ENCODE measurements at places on chromosomes 6 and 20. TPM values are rescaled to one million over a fixed set of nuclear protein-coding genes. Genes with fewer than 3 reads are reported as not detected.
A peak's percentile ranks its signal among the peaks of the same experiment; 100 is the strongest.

GRCh38 chr20:62982124-62983075 lies 24.4 kb downstream of the BHLHE23 start:
- no peak for DNase-seq

- DNase-seq, result no peak
These were observed 332.1 kb downstream of the UTRN start for GRCh38 chr6:144617191-144617590.

- DNase-seq, result no peak
These were observed 23.2 kb downstream of the KIAA1755 start for GRCh38 chr20:38237381-38237780.

Gene HSPA12B
- not detected for total RNA-seq

Gene FNDC11
- 2.2 TPM for total RNA-seq

GRCh38 chr6:157274471-157275226 lies 48.7 kb downstream of the TMEM242 start:
- DNase-seq, result peak; percentile 74

Gene CAPN11
- not detected for total RNA-seq

DNA sequence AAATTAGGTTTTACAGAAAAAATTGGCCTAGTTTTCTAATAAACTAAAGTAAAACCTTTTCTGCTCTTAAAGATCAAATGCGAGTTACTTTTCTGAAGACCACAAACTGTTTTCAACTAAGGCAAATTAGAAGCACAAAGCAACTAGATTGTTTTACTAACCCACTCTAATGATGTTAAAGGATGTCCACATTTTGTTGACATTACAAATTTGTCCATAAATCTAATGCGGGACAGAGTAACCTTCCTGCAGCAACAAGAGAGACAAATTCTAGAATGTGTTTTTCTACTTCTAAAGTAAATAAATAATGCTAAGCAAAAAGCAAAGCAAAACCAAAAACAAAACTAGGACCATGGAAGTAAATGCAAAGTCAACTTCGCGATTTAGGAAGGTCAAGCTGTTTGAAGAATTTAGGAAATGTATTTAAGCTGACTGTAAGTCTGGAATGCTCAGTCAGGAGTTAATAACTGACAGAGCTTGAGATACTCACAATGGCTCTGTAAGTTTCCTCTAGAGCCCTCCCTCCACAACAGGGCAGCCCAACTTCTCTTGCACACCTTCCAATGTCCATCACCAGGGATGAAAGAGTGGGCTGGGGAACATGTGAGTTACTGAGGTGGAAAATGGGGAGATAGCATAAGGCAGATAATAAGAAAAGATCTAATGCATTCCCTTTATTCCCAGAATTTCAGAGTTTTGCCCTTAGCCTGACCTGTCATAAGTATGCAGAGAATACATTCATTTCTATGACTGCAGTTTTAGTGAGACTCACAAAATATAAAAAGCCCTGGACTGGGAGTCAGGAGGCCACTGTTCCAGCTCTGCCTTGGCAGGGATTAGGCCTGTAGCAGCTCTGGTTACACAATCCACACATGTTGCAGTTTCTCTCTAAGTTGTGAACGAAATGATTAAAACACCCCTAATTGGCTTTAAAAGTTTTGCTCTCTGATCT lies 158.8 kb downstream of the FOXA2 start:
- no peak for DNase-seq

- DNase-seq, result no peak
These were observed 54.2 kb downstream of the HIVEP1 start for GRCh38 chr6:12066297-12066696.

DNA sequence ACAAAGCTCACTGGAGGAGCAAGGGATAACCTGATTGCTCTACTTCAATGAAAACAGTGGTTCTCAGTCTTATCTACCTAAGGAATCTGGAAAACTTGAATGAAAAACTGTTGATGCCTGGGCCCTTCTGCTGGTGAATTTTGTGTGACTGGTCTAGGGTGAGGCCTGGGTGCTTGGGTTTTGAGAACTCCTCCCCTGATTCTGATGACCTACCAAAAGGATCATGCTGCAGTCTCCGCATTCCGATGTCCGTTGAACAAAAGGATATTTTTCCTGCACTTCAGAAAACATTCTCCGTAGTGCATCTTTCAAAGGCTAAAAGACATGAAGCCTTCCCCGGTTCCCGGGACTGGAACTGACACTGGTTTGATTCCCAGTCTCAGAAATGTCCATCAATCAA lies 157.9 kb downstream of the SYNDIG1 start:
- no peak for DNase-seq

- DNase-seq, result no peak
These were observed 377.6 kb upstream of the ZFP64 start for GRCh38 chr20:52569201-52569600.

DNA sequence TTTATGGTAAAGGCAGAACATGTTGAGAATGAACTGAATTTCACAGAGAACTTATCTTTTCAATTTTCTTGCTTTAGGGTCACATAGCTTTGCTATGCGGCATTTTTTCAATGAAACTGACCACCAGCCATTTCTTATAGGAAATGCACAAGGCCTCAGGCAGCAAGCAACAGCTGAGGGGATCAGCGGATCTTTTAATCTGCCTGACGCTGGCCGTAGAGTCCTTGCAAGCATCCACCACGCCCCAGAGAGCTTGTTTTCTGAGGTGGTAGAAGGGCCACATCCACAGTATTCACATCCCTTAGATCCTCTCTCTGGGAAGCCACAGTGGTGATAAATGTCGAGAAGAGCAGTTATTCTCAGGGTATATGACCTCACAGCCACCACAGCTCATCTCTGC lies 34.3 kb downstream of the FLRT3 start:
- no peak for DNase-seq

Gene FAM209B
- not detected for total RNA-seq

Gene OXT
- total RNA-seq, result not detected

Gene BTN1A1
- not detected for total RNA-seq

DNA sequence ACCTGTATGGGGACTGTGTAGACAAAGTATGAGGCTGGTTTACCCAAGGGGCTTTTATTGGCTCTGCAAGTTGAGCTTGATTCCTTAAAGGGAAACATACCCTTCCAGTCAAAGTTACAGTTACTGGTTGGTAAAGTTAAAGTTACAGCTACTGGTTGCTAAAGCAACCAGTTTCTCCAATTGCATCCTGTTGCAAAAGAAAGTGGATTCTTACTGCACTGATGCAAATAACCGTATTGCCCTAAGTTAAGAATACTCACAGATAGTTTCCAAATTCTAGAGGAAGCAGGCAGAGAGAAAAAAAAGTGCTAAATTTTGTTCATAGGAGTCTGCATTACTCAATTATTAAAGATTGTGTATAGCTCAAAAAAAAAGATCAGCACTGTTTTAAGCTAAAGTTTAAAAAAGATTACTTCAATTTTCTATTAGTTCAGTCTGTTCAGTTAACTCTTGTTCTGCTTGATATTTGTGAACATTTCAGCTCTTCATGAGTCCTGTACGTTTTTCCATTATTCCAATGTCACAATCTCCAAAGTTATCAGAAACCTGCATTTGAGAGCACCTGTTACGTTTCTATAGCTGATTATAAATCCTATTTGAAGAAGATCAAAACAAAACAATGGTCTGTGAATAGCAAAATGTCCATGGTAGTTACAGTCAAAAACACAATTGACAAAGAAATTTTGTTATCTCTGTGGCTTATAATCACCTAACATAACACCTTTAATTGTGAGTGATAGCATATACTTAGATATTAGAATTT lies 8.6 kb upstream of the IL22RA2 start:
- no peak for DNase-seq

DNA sequence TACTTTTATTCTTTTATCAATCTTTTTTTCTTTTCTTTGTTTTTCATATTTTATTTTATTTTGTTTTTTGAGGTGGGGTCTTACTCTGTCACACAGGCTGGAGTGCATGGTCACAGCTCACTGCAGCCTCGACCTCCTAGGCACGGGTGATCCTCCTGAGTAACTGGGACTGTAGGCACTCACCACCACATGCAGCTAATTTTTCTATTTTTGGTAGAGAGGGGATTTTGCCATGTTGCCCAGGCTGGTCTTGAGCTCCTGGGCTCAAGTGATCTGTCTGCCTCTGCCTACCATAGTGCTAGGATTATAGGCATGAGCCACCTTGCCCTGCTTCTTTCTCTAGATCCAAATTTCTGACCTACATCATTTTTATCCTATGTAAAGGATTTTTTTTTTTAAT lies 153.2 kb downstream of the CDKAL1 start:
- no peak for DNase-seq

DNA sequence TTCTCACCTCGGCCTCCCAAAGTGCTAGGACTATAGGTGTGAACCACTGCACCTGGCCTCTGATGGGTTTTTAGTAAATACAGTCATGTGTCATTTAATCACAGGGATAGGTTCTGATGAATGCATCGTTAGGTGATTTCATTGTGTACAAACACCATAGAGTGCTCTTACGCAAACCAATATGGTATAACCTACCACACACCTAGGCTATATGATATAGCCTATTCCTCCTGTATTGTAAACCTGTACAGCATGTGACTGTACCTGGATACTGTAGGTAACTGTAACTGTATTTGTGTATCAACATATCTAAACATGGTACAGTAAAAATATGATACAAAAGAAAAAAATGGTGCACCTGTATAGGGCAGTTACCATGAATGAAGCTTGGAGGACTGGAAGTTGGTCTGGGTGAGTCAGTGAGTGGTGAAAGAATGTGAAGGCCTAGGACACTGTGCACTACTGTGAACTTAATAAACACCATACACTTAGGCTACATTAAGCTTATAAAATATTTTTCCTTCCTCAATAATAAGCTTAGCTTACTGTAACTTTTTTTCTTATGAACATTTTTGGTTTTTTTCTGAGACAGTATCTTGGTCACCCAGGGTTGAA lies 10.0 kb downstream of the BICRAL start:
- DNase-seq, result no peak

GRCh38 chr20:49219924-49220831 lies 962 bp downstream of the DDX27 start:
- DNase-seq, result no peak

- peak; percentile 57 for DNase-seq
These were observed 902 bp downstream of the SAMHD1 start for GRCh38 chr20:36950414-36951197.

Gene COL12A1
- total RNA-seq, result not detected

- no peak for DNase-seq
These were observed 9.2 kb upstream of the BPIFB6 start for GRCh38 chr20:33022289-33022688.

Gene ANGPT4
- not detected for total RNA-seq

Measured in HT-29 (cell line).